HS-27A (cell line): ENCODE measurements at places on chromosomes 1 and 21.
A peak's percentile ranks its signal among the peaks of the same experiment; 100 is the strongest.

GRCh38 chr1:224433041-224433691 is 1.4 kb downstream of the WDR26 start:
- no peak for DNase-seq

DNA sequence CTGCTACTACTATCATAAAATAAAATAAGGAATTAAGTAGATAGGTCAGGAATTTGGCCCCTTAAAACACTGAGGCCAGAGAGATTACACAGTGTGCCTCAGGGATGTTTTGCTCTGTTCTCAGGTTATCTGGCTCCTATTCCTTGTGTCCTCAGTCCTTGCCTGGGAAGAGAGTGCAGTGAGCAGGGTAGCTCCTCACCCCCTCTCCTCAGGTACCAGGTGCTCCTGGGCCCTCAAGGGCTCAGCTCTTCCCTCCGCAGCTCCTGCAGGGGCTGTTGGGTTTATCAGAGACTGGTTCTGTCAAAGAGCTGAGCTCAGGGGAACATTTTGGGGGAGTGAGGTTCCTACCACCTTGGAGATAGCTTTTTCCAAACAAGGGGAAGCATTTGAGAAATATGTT is 20.1 kb upstream of the COQ8A start:
- no peak for DNase-seq

DNA sequence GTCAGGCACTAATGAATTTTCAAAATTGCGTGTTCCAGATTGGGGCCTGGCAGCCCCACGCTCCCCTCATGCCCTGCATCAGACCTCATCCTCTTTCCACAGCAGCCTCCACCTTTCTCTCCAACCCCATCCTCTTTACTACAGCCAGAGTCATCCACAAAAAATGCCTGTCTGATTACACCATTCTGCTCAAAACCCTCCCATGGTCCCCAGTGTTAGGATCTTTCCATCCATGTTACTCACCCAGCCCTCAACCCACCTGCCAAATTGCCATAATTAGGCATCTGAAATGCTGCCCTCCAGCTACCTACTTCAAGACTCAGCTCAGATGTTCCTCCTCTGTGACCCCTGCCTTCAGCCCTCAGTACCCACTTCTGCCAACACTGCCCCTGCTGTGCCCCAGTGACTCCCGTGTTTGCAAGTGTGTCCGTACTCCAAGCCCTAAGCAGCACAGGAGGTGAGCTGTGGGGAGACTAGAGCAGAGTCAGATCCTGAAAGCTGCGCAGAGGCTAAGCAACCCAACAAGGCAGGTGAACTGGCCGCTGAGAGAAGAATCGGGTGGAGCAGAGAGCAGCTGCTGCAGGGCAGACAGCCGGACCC is 715 bp upstream of the ARTN start:
- no peak for DNase-seq

DNA sequence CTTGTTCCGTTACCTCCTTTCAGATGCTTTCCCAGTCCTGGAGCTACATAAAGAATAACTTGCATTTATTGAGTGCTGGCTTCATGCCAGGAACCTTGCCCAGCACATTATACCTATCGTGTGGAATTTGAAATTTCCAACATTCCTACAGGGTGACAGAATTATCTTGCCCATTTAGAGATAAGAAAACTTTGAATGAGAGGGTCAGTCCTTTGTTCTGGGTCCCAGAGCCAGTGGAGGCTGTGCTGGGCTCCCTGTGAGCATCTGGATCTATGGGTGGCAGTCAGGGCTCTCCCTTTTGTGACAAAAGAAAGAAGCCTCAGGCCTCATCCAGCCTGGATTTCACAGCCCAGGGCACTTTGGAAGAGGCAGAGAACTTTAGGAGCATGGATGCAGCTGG is 3.2 kb downstream of the GSTM4 start:
- no peak for DNase-seq

GRCh38 chr21:41612674-41613532 is 104.9 kb upstream of the TMPRSS2 start:
- peak; percentile 56 for DNase-seq

DNA sequence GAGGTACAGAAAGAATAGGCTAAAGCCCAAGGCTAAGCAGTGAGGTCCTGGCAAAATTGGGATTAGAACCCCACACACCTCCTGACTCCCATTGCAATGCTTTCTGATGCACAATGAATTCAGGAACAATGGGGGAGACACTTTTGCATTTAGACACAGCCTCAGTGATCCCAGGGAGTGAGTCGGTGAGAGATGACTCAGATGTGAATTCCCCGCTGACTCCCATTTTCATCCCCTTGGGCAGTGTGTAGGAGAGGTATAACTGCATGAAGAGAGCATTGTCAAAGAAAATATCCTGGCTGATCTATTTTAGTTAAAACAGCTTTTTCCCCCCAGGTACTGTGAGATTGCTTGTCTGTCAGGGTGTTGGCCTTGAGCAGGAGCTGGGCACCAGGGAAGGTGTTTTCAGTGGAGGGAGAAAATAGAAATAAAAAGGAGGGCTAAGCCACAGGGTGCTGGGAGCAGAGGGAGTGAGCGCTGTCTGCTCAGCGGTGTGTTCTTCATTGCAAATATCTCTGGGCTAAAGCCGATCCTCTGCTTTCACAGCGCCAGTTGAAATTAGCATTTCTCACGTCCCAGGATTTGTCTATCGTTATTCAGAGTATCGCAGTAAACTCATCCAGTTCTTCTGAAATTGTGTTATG is 247.7 kb upstream of the PTBP2 start:
- DNase-seq: no peak
